ENCODE measurements at places on chromosomes 16 and 17.

GRCh38 chr17:40871316-40871715 is 4.3 kb upstream of the KRT12 start:
- DNase-seq = no peak
- peaks cover 57% of the 10 kb centered on the region for H3K27me3 ChIP-seq
- no peak overlapping the region for H3K4me3 ChIP-seq
- no peak overlapping the region for H3K27ac ChIP-seq
- no peaks in the 10 kb centered on the region for H3K4me1 ChIP-seq

DNA sequence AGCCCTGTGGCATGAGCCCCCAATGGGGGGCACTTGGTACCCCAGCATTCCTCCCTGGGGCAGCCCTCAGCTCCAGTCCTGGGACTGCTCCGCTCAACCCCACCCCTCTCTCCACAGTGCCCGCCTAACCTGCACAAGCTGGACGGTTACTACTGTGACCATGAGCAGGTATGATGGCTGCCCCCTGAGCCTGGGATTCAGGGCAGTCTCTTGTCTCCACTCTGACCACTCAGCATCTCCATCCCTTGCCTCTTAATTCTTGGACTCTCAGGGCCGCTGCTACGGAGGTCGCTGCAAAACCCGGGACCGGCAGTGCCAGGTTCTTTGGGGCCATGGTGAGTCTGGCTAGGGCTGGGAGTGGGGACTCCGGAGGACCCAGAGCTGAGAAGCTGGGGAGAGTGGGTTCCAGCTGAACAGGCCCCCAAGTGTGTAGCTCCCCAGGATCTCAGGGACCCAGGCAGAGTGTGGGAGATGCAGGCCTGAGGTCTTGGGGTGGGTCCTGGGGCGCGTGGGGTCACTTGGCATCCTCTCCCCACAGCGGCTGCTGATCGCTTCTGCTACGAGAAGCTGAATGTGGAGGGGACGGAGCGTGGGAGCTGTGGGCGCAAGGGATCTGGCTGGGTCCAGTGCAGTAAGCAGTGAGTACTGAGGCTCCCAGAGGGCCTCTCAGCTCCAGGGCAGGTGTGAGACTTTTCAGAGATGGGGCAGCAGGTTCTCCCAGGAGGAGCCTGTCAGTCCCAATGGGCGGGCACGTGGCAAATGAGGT is 18.0 kb downstream of the ADAM11 start:
- no peak overlapping the region for H3K27ac ChIP-seq
- no peaks in the 10 kb centered on the region for H3K27me3 ChIP-seq
- DNase-seq = no peak
- H3K36me3 ChIP-seq = peaks cover 5% of the 10 kb centered on the region

GRCh38 chr17:80761110-80761871 is 216.7 kb downstream of the RPTOR start:
- peaks cover 61% of the 10 kb centered on the region for H3K4me1 ChIP-seq
- H3K27ac ChIP-seq = peak overlapping the region; percentile 91
- no peak for DNase-seq
- peak overlapping the region; percentile 71 for H3K4me3 ChIP-seq
- H3K36me3 ChIP-seq = peaks cover 14% of the 10 kb centered on the region

DNA sequence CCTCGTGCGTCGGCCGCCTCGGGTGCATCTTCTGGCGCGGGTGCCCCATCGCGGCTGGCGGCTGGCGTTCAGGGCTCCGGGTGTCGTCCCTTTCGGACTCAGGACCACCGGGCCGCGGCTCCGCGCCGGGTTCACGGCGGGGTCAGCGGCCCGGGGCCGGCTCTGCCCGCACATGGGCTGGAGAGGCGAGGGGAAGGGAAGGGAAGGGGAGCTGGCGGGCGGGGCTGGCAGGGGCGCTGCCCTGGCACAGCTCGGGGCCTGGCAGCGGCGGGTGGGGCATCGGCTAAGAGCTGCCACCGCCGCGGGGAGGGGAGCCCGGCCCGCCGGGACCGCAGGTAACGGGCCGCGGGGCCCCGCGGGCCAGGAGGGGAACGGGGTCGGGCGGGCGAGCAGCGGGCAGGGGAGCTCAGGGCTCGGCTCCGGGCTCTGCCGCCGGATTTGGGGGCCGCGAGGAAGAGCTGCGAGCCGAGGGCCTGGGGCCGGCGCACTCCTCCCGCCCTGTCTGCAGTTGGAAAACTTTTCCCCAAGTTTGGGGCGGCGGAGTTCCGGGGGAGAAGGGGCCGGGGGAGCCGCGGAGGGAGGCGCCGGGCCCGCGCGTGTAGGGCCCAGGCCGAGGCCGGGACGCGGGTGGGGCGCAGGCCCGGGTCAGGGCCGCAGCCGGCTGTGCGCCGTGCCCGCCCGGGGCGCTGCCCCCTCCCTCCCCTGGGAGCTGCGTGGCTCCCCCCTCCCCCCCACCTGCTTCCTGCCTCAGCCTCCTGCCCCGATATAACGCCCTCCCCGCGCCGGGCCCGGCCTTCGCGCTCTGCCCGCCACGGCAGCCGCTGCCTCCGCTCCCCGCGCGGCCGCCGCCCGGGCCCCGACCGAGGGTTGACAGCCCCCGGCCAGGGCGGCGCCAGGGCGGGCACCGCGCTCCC is 646 bp downstream of the HIC1 start:
- peaks cover 29% of the 10 kb centered on the region for H3K4me1 ChIP-seq
- peak overlapping the region; percentile 74 for H3K4me3 ChIP-seq
- peak overlapping the region; percentile 78 for H3K27ac ChIP-seq
- H3K27me3 ChIP-seq = no peaks in the 10 kb centered on the region
- H3K36me3 ChIP-seq = peaks cover 32% of the 10 kb centered on the region

DNA sequence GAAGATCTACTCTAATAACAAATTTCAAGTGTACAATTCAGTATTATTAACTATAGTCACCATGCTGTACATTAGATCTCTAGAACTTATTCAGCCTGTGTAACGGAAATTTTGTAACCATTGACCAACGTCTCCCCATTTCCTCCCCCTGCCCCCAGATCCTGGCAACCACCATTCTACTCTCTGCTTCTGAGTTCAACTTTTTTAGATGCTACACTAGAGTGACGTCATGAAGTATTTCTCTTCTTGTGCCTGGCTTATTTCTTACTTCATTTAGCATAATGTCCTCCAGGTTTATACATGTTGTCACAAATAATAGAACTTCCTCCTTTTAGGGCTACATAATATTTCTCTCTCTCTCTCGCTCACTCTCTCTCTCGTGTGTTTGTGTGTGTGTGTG is 157.5 kb downstream of the ANKFN1 start:
- H3K27me3 ChIP-seq = peaks cover 18% of the 10 kb centered on the region
- H3K4me1 ChIP-seq = no peaks in the 10 kb centered on the region
- no peak overlapping the region for H3K4me3 ChIP-seq
- DNase-seq = no peak

DNA sequence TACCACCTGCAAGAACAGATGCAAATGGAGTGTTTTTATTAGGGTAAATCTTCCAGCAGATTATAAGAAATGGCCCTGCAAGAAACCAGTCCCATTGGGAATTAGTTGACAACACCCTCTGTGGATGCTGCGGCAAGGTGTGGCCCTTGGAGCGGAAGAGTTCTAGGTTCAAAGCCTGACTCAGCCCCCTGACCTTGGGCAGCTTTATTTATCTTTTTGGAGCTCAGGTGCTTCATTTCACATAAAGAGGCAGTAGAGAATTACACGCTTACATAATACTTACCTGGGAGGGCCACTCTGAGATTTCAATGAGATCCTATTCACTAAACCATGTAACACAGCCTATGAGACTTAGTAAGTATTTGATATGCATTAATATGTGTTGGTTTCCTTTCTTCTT is 318.2 kb upstream of the SOX9 start:
- H3K27me3 ChIP-seq = no peaks in the 10 kb centered on the region
- H3K27ac ChIP-seq = no peak overlapping the region
- H3K4me3 ChIP-seq = no peak overlapping the region

DNA sequence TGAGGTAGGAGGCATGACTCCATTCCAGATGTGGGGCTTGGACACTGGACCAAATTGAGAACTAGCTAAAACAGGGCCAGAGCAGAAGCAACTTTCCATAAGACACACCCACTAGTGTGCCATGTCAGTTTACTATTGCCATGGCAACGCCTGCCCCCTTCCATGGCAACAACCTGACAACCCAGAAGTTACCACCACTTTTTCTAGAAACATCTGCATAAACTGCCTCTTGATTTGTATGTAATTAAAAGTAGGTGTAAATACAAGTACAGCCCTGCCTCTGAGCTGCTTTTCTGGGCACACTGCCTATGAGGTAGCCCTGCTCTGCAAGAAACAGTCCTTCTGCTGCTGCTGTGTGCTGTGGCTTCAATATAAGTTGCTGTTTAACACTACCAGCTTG is 19.5 kb upstream of the SCNN1B start:
- H3K4me1 ChIP-seq = no peaks in the 10 kb centered on the region
- no peak for DNase-seq
- no peak overlapping the region for H3K4me3 ChIP-seq

DNA sequence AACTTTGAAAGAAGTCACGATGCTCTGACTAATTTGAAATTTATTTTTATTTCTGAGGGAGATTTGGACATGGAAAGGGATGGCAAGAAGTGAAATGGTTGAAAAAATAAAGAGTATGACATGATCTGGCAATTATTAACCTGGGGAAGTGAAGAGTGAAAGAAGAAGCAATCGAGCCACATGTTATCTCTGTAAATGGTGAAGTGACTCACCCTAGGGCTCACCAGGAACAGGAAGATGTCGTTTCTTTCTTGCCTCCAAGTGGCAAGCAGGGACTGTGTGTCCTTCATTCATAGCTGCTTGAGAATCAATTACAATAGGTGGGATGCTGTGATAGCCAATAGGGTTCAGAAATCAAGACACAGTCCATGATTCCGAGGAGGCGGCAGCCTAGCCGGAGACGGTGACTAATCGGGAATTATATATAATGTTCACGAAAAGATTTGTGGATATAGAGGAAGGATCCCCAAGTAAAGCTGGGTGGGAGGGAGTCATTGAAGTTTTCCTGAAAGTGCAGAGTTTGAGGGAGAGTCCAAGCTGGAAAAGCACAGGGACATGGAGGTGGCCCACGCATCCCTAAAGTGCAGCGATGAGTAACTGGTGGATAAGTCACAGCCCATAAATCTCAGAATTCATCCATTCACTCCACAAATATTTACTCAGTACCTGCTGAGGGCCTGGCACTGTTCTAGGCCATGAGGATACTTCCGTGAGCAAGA is 18.2 kb upstream of the KRT20 start:
- no peaks in the 10 kb centered on the region for H3K4me1 ChIP-seq
- peaks cover 78% of the 10 kb centered on the region for H3K27me3 ChIP-seq
- H3K4me3 ChIP-seq = no peak overlapping the region
- no peak for DNase-seq
- no peaks in the 10 kb centered on the region for H3K36me3 ChIP-seq

DNA sequence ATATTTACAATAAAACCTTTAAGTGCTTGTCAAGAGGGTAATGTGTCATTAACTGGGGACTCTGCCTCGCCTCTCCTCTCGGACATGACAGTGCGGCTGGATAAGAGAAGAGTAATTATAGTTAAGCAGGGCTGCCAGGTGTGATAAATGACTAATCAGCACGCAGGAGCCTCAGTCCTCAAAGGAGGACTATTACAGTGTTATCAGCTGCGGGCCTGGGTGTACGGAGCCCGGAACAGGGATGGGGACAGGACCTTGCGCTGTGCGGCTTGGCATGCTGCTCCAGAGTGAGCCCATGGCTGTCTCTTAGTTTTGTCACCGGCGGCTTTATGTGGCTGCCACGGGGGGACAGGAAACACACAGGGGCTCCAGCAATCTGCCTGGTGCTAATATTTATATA is 607.2 kb downstream of the MAF start:
- DNase-seq = no peak
- peaks cover 13% of the 10 kb centered on the region for H3K4me1 ChIP-seq
- peaks cover 6% of the 10 kb centered on the region for H3K36me3 ChIP-seq
- no peaks in the 10 kb centered on the region for H3K27me3 ChIP-seq

DNA sequence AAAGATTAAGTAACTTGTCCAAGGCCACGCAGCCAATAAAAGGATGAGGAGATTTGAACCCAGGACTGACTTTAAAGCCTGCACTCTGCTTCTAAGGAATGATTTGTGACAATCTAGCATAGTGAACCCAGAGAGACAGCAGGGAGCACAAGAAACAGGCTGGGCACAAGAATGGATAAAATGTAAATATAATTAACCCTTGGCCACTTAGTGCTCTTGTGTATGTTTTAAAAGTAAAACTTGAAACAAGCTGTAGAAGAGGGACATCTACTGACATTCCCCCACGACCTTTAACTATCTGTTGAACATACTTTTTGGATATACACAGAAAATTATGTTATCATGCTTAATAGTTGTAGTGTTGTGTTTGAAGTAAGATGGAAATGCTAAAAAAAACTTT is 141.9 kb upstream of the PMFBP1 start:
- no peak overlapping the region for H3K4me3 ChIP-seq
- no peak overlapping the region for H3K27ac ChIP-seq
- no peaks in the 10 kb centered on the region for H3K27me3 ChIP-seq
- DNase-seq = no peak

- no peak for DNase-seq
- H3K4me3 ChIP-seq = no peak overlapping the region
- H3K27ac ChIP-seq = no peak overlapping the region
- no peaks in the 10 kb centered on the region for H3K27me3 ChIP-seq
Measured at GRCh38 chr17:8137645-8138373, 13.9 kb upstream of the HES7 start.
